ENCODE measurements at places on chromosomes 2 and 18. TPM values are rescaled to one million over a fixed set of nuclear protein-coding genes. Genes with fewer than 3 reads are reported as not detected.

The POTEJ gene
- not detected for total RNA-seq

The GALNT5 gene
- total RNA-seq, result under 0.01 TPM

The NT5DC4 gene
- total RNA-seq, result not detected

The CLEC4F gene
- not detected for total RNA-seq

The SPEG gene
- total RNA-seq, result 13.0 TPM

The DCC gene
- total RNA-seq, result 15.1 TPM

The STARD6 gene
- total RNA-seq, result 0.82 TPM

The PHLPP1 gene
- 16.3 TPM for total RNA-seq

The DTYMK gene
- total RNA-seq, result 8.6 TPM

The PELI1 gene
- total RNA-seq, result 79.5 TPM
